Activated naive CD8-positive, alpha-beta T cell treated with anti-CD3 and anti-CD28 coated beads, Interleukin-2, amount 50 U/mL, for 16 hours (primary cell): ENCODE measurements at places on chromosomes 11 and 22.

- DNase-seq = no peak
Observed at GRCh38 chr11:56808326-56808725, 59.8 kb upstream of the OR9G4 start.

GRCh38 chr11:13889552-13890249 is 72.8 kb upstream of the SPON1 start:
- DNase-seq = no peak

DNA sequence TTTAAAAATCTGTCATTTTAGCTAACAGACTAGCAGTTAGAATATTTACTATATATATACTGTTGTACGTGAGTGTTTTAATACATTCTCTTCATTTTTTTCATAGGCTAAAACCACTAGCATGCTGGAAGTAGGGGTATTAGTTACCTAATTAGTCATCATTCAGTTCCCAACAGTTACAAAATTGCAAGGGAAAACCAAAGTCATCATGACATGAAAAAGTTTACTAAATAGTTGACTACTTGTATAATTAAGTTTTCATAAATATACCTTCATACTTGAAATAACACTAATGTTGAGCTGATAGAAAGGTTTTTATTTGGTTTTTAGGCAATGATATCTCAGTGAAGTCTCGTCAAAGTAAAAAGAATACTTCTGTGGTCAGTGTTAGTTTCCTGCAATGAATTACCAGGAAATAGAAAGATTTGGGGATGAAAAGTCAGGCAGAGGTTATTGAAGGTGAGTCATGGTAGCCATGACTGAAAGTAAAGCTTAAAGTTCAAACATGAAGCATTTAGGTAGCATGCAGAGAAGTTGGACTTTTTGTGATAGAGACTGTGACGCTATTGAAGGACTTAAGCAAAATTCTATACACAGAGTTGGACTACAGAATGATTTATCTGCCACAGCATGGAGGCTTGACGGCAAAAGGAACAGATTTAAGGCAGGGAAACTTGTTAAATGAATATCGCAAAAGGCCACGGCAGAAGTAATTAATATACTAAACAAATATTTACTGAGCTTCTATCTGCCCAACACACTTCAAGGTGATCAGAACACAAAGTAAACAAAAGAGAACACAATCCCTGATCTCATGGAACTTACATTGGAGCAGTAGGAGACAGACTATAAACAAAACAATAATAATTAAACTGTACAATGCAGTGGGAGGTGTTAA is 828.1 kb upstream of the FAT3 start:
- no peak for DNase-seq

GRCh38 chr22:36617694-36618522 is 85.6 kb downstream of the CACNG2 start:
- DNase-seq = no peak

DNA sequence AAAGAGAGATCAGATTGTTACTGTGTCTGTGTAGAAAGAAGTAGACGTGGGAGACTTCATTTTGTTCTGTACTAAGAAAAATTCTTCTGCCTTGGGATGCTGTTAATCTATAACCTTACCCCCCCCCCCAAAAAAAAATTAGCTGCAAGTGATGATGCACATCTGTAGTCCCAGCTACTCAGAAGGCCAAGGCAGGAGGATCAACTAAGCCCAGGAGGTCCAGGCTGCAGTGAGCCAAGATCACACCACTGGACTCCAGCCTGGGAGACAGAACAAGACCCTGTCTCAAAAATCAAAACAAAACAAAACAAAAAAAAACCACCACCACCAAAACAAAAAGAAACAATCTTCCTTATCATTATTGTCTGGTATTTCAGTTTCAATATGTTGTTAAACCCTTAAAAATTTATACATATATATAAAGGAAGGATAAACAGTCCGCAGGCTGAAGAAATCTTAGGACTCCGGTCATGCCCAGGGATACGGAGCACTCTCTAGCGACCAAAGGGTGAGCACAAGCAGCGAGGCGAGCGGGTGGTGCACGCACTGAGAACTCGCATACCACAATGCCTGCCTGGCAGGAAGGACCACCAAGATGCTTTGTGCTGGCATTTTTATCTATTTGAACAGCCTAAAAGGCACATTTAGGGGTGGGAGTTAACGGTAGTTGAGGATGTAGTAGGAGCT is 6.4 kb downstream of the POLDIP3 start:
- DNase-seq = no peak

- DNase-seq = no peak
Observed at GRCh38 chr11:12189543-12190235, 79.3 kb downstream of the MICAL2 start.

DNA sequence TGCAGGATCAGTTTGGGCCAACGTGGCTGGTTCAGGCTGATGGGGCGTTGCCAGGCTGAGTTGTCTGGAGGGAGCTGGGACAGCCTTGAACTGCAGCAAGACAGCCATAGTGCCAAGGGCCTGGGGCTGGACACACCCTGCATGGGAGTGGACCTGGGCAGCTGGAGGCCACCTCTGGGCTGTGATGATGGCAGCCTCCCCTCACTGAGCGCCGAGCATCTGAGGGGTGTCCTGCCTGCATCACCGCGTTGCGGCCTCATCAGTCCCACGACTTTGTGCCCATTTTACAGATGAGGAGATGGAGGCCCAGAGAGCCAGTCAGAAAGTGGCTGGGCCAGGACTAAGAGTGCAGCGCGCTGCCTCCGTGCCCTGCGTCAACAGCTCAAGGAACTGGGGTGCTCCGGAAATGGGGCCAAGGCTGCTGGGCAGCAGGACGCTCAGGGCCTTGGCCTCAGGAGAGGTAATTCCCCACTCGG is 590 bp upstream of the TSPO start:
- no peak for DNase-seq

- no peak for DNase-seq
Observed at GRCh38 chr22:36197514-36198146, 4.0 kb downstream of the APOL4 start.

- no peak for DNase-seq
Observed at GRCh38 chr22:39703928-39704639, 133.5 kb downstream of the CACNA1I start.

GRCh38 chr22:46547883-46548244 is 10.4 kb upstream of the CELSR1 start:
- no peak for DNase-seq

- DNase-seq = no peak
Observed at GRCh38 chr11:68911731-68912130, 8.0 kb downstream of the IGHMBP2 start.

GRCh38 chr22:32478994-32479393 is 4.4 kb downstream of the FBXO7 start:
- DNase-seq = no peak

GRCh38 chr22:48433647-48434046 is 1394.0 kb downstream of the BRD1 start:
- no peak for DNase-seq

- DNase-seq = no peak
Observed at GRCh38 chr22:33242078-33242477, 183.9 kb upstream of the SYN3 start.

- DNase-seq = no peak
Observed at GRCh38 chr22:42272431-42272999, 2.1 kb upstream of the TCF20 start.

GRCh38 chr11:120129570-120129969 is 8.3 kb downstream of the TRIM29 start:
- no peak for DNase-seq

DNA sequence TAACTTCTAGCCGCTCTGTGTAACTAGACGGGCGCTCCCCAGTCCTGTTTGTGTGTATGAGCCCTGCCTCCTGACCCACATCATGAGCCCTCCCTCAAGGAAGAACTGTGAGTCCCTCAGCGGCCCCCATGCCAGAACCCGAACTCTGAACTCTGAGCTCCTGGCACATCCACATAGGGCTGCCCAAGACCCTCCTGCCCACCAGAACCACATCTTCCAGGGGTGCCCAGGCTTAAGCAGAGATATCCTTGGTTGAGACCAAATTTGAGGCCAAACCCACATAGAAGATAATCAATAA is 3.0 kb downstream of the TRIM29 start:
- no peak for DNase-seq

GRCh38 chr22:33111491-33111890 is 53.3 kb upstream of the SYN3 start:
- no peak for DNase-seq

GRCh38 chr11:70568035-70568813 is 169.9 kb downstream of the CTTN start:
- DNase-seq = no peak

DNA sequence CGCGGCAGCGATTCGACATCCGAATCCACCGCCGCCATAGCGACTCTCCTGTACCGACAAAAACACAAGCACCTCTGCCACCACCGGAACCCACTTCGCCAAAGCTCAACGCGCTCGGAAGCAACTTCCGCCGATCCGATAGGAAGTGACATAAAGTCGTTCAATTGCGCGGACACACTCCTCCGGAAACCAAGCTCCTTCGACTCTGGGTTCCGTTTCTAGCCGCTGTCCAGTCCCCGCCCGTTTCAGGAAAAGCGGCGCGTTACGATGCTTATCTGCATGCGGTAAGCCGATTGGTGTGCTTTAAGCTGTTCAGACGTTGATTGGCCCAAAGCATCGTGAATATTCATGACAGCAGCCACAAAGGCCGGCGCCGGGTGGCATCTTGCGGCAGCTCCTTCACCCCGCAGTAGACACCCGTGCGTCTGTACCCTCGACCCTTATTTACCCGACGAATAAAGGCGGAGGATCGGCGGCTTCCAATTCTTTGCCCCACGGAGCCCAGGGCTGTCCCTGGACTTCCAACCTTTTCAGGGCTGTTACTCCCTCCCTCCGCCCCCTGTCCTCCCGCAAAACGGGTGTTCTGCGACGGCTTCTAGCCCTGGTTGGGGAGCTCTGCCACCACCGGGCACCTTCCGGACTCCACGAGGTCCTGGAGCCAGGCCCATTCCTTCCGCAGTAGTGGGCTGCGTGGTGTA is at the start of gene TUT1:
TSS of gene TUT1 (minus strand) at position 76 of the 698 bp plus-strand sequence. CDS start at position 38, 38 bp downstream.
- peak; percentile 87 for DNase-seq

DNA sequence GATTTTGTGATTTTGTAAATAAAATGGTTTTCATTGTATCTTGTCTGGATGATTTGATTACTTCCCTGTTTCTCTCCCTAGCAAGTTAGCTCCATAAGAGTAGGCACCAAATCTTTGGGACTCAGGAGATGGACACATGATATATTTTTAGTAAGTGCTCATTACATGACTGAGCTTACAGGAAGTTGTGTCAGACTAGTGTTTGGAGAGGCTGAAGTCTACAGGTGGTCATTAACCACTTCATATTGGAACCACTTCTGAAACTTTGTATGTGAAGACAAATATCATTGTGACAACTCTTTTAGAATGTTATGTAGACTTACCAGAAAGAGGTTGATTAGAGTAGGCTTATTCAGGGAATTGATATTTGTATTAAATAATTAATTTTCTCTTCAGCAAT is 19.1 kb downstream of the ARHGAP42 start:
- DNase-seq = no peak

GRCh38 chr11:24589064-24589463 is 92.2 kb downstream of the LUZP2 start:
- DNase-seq = no peak

DNA sequence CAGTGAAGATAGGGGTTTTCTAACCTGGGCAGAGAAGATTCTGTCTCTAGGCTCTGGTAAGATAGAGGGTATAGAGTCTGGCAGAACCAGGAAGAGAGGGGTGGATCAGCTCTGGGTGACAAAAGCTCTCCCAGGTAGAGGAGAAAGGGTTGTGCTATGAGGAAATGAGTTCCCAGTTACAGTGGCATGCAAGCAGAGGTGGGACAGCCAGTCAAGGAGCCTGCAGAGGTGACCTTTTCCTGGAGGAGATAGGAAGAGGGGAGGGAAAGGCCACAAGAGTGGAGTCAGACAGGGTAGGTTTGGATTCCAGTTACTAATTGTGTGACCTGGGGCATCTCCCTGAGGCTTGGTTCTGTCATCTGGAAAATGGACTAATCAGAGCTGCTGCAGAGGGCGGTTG is 3.4 kb upstream of the CAPN5 start:
- DNase-seq = no peak

- no peak for DNase-seq
Observed at GRCh38 chr11:83424376-83425136, 138.4 kb upstream of the CCDC90B start.

DNA sequence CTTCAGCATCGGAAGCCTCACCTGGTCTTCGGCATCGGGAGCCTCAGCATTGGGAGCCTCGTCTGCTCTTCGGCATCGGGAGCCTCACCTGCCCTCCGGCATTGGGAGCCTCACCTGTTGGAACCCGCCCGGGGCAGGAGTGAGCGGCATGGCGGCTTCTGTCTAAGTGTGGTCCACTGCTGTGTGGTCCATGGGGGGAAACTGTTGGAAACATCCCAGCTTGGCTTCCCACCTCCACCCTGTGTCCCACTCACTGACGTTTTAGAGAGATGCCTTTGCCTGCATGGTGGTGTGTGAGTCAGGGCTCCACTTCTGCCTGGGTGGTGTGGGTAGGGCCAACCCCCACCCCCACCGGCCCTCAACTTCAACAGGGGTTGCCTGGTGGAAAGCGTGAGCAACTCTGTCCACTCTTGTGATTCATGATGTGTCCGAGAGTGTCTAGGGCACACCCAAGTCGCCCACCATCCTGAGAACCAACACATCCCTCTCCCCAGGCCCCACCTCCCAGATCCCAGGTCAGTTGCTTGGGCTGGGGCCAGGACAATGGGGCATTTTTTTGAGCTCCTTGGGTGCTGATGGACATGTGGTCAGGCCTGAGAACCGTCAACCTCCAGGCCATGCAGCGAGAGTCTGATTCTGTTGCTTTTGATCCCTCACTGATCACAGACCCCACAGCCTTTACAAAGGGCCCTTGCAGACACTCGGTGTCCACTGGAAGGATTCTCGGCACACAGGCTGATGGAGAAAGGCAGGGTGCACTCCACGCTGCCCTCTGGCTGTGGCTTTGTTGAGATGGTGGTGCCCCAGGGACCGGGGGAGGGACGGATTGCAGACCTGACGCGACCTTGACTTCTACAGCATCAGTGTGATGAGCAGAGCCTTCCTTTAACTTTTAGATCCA is 406.7 kb downstream of the TBC1D22A start:
- no peak for DNase-seq

- no peak for DNase-seq
Observed at GRCh38 chr11:106493751-106494150, 416.3 kb downstream of the AASDHPPT start.

- DNase-seq = no peak
Observed at GRCh38 chr11:106917973-106918372, 100.3 kb downstream of the GUCY1A2 start.

GRCh38 chr11:86052693-86053641 is 15.9 kb downstream of the PICALM start:
- no peak for DNase-seq

DNA sequence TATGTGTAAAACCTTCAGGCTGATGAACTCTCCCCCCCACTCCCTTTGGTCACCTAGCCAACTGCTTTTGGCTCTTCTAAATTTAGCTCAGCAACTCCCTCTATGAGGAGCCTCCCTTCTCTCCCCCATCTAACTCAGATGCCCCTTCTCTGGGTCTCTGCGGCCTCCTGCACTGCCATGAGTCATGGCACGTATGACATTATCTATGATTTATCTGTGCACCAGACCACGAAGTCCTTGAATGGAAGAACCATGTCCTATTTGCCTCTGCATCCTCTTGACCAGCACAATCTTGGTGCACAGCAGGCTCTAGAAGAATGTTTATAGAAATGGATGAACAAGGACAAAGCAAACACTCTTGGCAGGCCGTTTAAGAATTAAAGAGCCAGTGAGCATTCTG is 46.0 kb downstream of the RPL27A start:
- no peak for DNase-seq

- DNase-seq = no peak
Observed at GRCh38 chr22:48739348-48740085, 1088.2 kb downstream of the BRD1 start.

GRCh38 chr22:24822471-24822870 is 16.5 kb downstream of the SGSM1 start:
- DNase-seq = no peak

- no peak for DNase-seq
Observed at GRCh38 chr11:118074785-118075184, 2.1 kb upstream of the TMPRSS4 start.
